ENCODE measurements at places on chromosomes 5 and 9. TPM values are rescaled to one million over a fixed set of nuclear protein-coding genes. Genes with fewer than 3 reads are reported as not detected.

DNA sequence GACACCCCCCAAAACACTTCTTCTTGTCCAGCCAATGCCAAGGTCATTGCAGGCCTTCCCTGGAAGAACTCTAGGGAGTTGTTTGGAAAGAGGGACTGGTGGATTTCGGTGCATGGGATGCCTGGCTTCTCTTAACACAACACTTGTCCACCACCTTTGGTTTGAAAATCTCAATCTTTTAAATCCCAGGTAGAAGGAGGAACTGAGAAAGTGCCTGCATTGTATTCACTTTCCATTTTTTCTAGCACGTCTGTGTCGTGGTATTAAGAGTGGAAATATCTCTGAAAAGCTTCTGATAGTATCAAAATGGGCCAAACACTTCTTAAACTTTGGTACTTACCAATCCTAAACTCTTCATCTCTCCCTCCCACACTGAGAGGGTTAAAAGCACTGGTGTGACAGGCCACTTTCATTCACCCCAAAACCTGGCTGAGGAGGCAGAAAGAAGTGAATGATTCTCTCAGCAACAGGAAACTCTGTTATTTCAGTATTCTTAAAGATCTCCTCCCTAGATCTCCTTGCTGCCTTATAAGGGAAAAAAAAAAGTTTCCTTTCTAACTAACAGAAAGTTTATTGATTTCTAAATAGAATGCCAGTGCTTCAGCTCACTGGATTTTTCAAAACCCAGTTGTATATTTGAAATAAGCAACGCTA is 3.9 kb upstream of the NFIB start:
- peaks cover 30% of the 10 kb centered on the region for H3K4me1 ChIP-seq
- no peak for DNase-seq
- no peaks in the 10 kb centered on the region for H3K27me3 ChIP-seq
- H3K27ac ChIP-seq = no peak overlapping the region

DNA sequence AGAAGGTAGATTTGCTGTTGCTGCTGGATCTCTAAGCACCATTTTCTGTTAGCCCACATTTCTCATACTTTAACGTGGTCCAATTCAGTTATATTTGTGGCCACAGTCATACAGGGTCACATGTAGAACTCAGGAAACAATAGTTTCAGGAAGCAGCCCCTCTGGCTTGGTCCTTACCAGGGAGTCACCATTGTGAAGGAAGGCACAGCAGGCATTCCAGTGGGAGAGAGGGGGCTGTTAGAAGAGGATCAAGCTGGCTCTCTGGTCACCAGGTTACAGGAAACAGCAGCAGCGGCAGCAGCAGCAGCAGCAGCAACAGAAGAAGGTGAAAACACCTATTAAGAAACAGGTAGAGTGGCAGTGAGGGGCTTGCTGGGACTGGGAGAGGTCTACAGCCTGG is 14.5 kb downstream of the C9orf43 start:
- no peaks in the 10 kb centered on the region for H3K36me3 ChIP-seq
- no peak overlapping the region for H3K4me3 ChIP-seq
- DNase-seq = no peak
- H3K27ac ChIP-seq = no peak overlapping the region

Gene SLC36A3
- not detected for total RNA-seq

Gene C9orf50
- 0.36 TPM for total RNA-seq

Data from osteoblast (primary cell).